ENCODE measurements at places on chromosomes 6 and 20.
A peak's percentile ranks its signal among the peaks of the same experiment; 100 is the strongest.

DNA sequence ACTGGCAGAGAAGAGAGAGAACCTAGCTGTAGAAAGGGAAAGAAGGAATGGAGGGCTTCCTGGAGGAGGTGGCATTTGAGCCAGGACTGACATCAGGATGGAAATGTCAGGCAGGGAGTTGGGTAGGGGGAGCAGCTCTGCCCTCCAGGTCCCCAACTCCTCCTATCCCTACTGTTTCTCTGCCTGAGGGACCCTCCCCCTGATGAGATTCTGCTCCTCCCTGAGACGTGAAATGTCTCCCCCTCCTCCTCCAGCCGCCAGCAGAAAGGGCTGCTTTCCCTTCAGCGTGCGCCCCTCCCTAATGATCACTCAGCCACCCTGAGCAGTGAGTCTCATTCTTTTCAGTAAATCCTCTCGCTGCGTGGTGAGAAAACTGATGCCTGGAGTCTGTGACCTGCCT is 40.6 kb downstream of the HLA-DPB1 start:
- DNase-seq, result peak; percentile 45

DNA sequence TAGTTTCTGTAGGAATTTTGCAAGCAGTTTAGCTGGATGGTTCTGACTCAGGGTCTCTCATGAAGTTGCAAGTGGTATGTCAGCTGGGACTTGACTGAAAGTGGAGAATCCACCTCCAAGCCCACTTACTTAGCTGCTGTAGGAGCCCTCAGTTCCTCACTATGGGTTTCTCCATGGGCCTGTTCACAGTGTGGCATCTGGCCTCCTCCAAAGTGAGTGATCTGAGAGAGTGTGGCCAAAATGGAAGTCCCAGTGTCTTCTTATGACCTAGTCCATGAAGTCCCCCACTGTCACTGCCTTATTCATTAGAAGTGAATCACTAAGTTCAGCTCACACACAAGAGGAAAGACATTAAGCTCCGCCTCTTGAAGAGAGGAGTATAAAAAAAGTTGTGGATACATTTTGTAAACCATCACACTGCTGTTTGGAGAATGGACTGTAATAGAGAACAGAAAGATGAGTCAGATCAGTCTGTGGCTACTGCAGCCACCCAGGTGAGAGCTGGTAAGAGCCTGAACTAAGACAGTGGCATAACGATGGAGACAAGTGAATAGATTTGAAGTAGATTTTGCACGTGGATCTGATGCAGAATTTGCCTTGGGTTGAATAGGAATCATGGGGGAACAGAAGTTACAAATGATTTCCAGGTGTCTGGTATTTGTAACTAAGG is 4.9 kb upstream of the NELFCD start:
- no peak for DNase-seq

DNA sequence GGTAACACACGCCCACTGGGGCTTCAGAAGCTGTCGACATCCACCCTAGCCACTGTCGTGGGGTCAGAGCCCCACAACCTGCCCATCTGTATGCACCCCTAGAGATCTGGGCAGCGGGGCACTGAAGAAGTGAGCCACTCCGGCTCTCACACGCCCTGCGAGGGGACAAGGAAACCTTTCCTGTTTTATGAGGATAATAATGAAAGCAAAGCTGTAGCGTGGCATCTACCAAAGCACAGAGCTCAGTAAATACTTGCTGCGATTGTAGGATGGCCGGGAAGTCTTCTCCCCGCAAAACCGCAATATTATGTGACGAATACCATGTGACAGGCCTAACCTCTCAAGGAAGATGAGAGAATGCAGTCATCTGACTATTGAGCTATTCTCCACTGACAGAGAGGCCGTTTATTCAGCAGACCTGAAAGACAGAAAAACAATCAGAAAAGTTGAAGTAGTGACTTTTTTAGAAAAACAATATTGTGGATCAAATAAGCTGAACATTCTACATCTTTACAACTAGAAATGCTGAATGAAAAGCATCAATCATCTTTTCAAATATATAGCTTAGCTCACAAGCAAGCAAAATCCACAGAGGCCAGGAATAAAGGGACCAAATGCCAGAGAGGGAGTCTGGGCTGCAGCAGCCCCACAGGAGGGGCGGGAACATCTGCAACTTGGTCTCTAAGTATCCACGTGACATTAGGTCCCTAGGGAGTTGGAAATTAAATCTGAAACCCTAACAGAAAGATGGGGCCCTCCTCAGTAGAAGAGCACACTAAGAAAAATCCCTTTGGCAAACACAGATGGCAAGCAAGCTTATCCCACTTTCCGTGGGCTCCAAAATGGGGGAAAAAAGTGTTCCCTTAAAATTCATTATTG is 207.8 kb downstream of the TTLL2 start:
- DNase-seq, result peak; percentile 49

- DNase-seq, result no peak
Measured at GRCh38 chr20:47645632-47646031, 139.6 kb downstream of the SULF2 start.

DNA sequence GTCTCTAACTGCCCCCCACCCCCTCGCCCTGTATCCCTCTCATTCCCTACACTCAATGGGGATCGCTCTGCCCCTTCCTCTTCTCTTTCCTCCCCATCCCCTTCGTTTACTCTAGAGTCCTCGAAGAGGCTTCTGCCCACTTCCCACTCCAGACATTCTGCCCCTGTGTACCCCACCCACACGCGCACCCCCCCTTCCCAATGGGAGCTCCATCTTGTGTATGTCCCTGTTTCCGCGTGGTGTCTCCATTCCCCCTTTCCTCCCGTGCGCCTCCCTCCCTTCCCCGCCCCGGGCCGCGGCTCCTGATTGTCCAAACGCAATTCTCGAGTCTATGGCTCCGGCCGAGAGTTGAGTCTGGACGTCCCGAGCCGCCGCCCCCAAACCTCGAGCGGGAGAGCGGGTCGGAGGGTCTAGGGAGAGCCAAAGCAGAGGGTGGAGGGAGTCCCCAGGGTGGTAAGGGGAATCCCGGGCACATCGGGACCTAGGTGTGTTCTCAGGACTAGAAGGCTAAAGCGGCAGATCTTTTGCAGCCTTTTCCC is 679 bp upstream of the RING1 start:
- no peak for DNase-seq

DNA sequence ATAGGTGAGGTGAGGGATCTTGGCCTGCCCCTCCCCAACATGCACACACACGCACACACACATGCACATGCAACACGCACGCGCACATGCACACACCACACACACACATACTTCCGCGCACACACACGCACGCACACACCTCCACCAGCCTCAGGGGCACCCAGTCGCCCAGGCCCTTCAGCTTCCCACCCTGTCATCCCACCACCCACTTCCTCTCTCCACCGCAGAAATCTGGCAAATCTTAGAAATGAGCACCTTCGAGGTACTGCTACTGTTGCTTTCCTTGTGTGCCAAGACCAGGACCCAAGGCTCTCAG is 1.2 kb downstream of the SPDEF start:
- no peak for DNase-seq
